AG04450 (cell line): ENCODE measurements at places on chromosomes 1 and 21.

DNA sequence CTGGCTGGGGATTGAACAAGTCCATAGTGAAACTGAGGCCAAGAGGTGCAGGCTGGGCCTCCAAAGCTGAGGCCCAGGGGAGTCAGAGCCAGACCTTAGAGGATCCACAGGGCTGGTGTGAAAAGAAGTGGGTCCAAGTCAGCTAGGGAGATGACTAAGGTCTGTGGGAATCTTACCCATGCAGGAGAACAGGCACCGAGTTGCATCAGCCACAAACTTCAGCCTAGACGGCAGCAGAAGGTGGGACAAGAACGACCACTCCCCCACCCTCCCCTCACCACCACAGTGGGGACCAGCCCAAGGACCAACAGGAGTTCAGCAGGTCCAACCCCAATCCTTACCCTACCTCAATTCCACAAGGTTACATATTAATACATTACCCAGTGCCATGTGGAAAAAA lies 282.3 kb downstream of the TTLL7 start:
- DNase-seq, result no peak

DNA sequence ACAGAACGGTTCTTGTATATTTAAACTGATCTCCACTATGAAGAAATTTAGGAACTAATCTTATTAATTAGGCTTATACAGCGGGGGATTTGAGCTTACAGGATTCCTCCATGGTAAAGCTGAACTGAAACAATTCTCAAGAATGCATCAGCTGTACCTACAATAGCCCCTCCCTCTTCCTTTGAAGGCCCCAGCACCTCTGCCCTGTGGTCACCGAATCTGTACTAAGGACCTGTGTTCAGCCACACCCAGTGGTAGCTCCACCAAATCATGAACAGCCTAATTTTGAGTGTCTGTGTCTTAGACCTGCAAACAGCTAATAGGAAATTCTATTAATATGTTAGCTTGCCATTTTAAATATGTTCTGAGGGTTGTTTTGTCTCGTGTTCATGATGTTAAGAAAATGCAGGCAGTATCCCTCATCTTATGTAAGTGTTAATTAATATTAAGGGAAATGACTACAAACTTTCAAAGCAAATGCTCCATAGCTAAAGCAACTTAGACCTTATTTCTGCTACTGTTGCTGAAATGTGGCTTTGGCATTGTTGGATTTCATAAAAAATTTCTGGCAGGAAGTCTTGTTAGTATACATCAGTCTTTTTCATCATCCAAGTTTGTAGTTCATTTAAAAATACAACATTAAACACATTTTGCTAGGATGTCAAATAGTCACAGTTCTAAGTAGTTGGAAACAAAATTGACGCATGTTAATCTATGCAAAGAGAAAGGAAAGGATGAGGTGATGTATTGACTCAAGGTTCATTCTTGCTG lies 147.2 kb downstream of the NR5A2 start:
- DNase-seq, result no peak

DNA sequence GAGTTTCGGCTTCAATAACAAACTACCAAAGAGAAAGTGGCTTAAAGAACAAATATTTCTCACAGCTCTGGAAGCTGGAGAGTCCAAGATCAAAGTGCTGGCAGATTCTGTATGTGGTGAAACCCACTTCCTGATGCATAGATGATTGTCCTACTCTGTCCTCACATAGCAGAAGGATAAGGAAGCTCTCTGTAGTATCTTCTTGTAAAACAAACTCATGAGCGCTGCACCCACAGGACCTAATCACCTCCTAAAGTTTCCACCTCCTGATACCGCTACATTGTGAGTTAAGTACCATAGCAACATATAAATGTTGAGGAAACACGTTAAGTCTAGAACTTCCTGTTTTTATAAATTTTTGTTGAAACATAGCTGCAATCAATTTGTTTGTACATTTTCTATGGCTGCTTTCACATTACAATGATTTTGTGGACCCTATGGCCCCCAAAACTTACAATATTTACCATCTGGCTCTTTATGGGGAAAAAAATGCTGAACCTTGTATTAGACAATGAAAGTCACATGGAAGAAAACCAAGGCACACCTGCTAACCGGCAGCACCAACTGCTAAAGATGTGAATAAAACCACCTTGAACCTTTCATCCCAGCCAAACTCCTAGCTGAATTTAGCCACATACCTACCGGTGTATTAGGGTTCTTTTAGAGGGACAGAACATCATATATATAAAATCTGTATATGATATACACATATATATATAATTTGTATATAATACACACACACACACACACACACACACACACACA lies 1423.4 kb downstream of the NCAM2 start:
- no peak for DNase-seq

DNA sequence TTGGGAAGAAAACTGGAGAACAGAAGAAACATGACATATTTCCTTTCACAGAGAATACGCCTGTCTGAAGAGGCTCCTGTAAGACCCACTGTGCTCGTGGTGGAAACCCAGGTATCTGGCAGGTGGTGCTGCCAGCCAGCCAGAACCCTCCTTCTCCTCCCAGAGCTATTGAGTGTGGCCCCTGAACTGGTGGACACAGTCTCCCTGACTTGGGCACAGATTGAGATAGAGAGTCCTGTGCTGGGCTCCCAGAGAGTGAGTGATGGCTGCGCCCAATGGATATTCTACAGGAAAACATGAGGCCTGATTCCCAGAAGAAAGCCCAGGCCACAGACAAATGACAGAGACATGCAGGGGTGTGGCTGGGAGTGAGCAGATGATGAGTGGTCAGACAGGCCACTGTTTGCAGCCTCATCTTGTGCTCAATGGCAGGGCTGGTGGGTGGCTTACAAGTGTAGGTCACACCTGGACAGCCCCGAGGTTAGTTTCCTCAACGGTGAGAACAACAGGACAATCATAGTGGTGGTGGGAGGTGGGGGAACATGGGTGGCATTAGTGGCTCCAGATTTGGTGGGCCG lies 127.9 kb downstream of the PTPRU start:
- DNase-seq, result no peak

- no peak for DNase-seq
Measured at GRCh38 chr1:243851257-243851756, 1.3 kb upstream of the AKT3 start.
